CD14-positive monocyte (primary cell): ENCODE measurements at places on chromosomes 3 and 15. TPM values are rescaled to one million over a fixed set of nuclear protein-coding genes. Genes with fewer than 3 reads are reported as not detected.

GRCh38 chr15:77340245-77340644 lies 79.7 kb downstream of the PEAK1 start:
- DNase-seq = no peak

DNA sequence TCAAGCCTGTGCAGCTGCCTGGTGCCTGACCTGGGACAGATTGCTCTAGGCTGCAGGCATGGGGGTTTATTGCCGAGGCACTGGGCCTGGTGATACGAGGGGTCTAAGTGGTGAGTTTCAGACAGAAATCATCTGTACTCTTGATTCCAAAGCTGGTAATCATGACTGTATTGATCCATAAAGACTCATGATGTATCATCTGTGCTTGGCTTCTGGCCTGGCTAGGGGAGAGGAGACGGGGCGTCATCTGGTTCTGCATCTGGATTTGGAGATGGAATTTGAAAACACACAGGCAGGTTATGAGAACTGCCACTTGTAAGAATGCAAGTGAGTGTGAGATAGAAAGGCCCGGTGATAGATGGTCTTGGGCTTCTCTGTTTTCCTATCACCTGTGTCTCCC lies 337.4 kb upstream of the C2CD4B start:
- DNase-seq = no peak

GRCh38 chr3:109278546-109278945 lies 37.8 kb downstream of the DPPA2 start:
- no peak for DNase-seq

DNA sequence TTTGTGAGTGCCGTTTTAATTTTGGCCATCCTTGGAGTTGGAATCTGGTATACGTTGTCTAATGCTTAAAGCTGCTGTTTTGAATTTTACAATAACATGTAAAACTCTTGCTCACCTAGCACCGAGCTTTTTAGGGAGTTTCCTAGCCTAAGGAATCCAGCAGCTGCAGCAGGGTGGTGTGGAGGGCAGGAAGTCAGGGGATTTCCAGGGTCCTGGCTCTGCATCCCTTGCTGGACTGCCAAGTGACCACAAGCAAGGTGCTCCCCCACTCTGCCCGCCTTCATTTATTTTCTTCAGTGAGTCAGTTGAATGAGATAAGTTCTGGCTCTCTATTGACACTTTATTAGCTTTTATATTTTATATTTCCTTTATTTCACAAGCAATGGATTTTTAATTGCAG lies 113.7 kb downstream of the ATG7 start:
- DNase-seq = no peak

- peak; percentile 88 for DNase-seq
These were observed 49.8 kb upstream of the SLC4A7 start for GRCh38 chr3:27533718-27534573.

DNA sequence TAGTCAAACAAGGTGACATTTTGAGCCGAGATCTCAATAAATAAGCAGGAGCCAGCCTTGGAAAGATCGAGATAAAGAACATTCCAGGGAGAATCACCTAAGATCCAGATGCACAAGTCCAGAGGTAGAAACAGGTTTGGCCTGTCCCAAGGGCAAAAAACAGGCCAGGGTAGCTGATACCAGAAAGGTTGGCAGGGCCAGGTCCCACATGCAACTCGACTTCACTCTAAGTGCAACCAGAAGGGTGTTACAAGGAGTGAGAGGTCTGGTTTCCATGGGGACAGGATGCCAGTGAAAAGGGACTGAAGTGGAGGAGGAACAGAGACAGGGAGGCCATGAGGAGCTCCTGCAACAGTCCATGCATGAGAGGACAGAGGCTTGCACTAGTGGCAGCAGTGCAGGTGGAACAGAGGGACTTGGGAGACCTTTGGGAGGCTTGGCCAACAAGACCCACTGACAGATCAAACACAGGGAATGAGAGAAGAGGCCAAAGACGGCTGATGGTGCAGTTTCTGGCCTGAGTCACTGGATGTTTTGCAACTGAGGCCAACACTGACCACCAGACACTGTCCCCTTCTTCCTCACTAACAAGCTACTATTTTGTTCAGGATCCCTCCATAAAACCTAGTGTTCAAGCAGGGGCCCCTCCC lies 5.2 kb downstream of the TPRA1 start:
- peak; percentile 52 for DNase-seq

GRCh38 chr15:98727115-98728040 lies 79.0 kb downstream of the IGF1R start:
- no peak for DNase-seq

- DNase-seq = no peak
These were observed 347 bp downstream of the HACL1 start for GRCh38 chr3:15601046-15601398.

GRCh38 chr3:159919873-159920272 lies 68.8 kb upstream of the IL12A start:
- DNase-seq = peak; percentile 41

GRCh38 chr15:95669146-95669922 lies 661.2 kb upstream of the NR2F2 start:
- DNase-seq = no peak

GRCh38 chr15:49706805-49707204 lies 86.0 kb downstream of the DTWD1 start:
- peak; percentile 82 for DNase-seq

- no peak for DNase-seq
These were observed 702 bp downstream of the TRAIP start for GRCh38 chr3:49855662-49856061.

DNA sequence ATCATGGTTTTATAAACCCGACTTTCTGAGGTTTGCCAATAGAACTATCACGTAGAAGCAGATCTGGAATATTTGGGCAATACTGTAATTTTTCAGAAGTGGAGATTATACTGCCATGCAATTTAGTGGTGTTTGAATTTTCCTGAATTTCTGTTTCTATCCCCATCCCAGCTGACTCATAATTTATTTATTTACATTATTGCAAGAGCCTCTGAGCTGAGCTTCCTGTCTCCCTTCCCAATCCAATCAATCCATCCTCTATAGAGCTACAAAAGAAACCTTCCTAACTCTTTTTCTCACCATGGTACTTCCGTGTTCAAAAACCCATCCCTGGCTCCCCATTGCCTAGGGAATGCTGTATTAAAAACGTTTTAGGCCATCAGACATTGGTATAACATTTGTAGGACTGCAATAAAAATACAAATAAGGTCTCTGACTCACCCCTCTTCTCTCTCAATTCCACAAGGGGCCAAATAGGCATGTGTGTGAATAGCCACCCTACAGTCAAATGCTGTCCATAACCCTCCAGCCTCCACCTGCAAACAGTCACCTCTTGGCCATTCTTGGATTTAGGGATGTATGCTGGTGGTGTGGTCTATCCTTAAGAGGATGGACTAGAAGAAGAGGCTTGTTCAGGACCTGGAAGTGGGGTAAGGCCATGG lies 190.7 kb downstream of the CD47 start:
- no peak for DNase-seq

DNA sequence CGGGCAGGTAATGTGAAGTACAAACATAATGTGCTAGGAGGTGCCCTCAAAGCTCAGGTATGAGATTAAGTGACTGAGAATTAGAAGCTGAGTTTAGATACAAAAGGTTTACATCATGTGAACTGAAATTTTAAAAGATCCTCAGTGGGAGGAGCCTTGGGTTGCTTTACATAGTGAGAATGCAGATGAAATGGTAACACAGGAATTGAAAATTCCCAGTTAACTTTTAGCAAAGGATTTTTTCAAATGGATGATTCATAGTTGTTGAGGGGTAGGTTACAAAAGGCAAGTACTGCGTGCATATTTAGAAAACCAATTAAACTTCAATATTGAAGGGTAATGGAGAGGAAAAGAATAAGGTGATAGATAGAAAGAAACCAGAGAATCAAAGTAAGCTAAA lies 157.3 kb downstream of the PLCH1 start:
- DNase-seq = no peak

Gene ERICH6
- 0.04 TPM in 1 of 2 replicates, not detected in the other for polyA plus RNA-seq

Gene PIK3CA
- polyA plus RNA-seq = 9.5 TPM

Gene SGO1
- polyA plus RNA-seq = 0.15 TPM in 1 of 2 replicates, not detected in the other

Gene GOLGA6L7
- not detected for polyA plus RNA-seq

Gene PIGB
- 15.3 TPM for polyA plus RNA-seq

Gene SKIC8
- polyA plus RNA-seq = 40.3 and 59.8 TPM in 2 replicates
